Forelimb muscle (tissue), 1 donor: ENCODE measurements at places on chromosomes 13 and 19.

- DNase-seq = no peak
These were observed 24.6 kb downstream of the CYP4F22 start for GRCh38 chr19:15532779-15533521.

DNA sequence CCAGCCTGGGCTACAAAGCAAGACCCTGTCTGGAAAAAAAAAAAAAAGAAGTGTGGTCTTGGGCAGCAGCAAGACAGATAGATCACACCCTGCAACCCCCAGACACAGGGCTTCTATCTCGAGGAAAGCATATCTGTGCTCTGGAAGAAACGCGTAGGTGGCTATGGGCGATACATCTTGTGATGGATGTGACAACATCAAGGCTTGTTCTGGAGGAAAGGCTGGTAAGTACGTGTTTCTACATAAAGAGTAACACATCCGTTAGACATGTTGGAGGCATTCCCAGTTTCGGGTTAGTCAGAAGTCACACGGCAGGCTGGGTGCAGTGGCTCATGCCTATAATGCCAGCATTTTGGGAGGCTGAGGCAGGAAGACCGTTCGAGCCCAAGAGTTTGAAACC is 6.6 kb upstream of the DHDH start:
- DNase-seq = no peak

- DNase-seq = no peak
These were observed 508 bp downstream of the SLC15A1 start for GRCh38 chr13:98751861-98752466.

GRCh38 chr19:35643255-35644205 is 2.0 kb downstream of the ETV2 start:
- no peak for DNase-seq

GRCh38 chr19:46218160-46218559 is 11.4 kb upstream of the IGFL1 start:
- DNase-seq = no peak

DNA sequence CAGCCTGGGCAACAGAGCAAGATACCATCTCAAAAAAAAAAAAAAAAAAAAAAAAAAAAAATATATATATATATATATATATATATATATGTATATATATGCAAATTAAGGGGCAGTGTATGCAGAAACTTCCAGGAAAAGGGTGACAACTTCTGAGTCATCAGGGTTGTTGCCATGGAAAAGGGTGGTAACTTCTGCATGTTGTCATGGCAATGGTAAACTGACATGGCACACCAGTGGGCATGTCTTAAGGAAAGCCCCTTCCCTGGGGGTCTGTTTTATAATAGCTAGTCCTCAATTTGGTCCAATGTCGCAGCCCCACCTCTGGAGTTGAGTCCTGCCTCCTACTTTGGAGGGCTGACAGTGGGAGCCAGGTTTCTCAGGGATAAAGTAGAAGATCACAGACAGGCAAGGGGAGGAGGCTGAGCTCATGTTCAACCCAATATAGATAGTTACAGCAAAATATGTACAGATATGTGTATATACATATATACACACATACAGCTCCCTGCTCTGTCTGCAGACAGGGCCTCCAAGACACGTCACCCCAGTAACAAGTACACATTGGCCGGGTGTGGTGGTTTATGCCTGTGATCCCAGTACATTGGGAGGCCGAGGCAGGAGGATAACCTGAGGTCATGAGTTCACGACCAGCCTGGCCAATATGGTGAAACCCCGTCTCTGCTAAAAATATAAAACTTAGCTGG is 7.2 kb upstream of the FCHO1 start:
- no peak for DNase-seq

GRCh38 chr13:24287748-24288287 is 21.6 kb upstream of the C1QTNF9 start:
- no peak for DNase-seq

DNA sequence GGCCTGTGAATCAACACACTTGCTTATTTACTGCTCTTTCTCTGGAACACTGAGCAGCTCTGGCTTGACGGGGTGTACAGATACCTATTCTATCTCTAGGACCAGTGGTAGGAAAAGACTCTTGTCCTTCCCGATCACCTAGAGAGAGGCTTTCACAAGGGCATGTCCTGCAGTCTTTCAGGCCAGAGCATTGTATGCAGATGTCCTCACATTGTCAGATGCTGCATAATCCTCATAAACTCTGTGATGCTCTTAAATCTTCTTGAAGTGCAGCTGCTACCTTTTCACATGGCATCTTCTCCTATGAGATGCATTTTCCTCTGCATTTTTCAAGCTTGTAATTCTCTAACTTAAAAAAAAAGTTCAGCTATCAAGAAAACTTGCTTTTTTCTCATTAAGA is 369.4 kb downstream of the OLFM4 start:
- DNase-seq = no peak

DNA sequence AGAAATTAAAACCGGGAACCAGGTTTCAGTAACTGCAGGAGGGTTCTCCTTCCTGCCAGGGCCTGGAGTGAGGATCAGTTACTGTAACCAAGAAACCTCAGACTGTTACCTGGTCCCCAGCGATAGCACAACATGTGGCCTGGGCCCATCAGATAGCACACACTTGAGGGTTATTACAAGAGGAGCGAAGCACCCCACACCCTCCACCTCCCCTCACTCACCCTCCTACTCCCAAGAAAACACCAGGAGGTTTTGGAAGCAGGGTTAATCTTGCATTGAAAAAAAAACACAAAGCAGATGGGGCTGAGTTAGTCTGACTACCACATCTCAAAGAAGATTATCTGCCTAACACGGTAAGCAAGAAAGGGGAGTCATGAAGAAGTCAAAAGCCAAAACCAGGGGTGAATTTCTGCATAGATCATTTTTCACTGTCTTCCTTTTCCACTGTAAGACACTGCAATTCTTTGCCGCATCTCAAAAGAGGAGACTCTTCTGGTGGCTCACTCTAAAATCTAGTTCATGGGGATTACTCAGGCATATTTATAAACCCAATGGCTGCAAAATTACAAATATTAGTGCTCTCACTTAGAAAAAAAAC is 75.9 kb upstream of the DOCK9 start:
- no peak for DNase-seq

DNA sequence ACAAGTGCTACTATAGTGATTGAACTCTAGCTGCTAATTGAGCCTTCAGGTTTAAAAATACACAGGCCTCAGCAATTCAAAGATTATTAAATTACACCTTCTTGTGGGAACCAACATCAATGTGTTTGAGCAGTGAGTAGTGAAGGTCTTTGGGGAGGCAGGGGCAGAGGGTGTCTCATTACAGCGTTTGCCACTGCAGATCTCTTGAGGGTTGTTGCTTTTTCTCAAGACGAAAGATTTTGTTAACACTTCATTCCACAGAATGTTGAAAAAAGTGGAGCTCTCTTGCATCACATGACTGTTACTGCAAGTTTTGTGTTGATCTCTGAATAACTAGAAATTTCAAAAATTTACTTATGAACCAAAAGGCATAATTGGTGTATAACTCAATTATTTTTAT is 253.6 kb downstream of the ATP8A2 start:
- DNase-seq = no peak

GRCh38 chr13:23992781-23993679 is 95.7 kb upstream of the C1QTNF9B start:
- DNase-seq = no peak

- DNase-seq = no peak
These were observed 15.3 kb downstream of the ZNF536 start for GRCh38 chr19:30387311-30388115.

GRCh38 chr19:18119013-18119716 is 21.6 kb downstream of the MAST3 start:
- no peak for DNase-seq

DNA sequence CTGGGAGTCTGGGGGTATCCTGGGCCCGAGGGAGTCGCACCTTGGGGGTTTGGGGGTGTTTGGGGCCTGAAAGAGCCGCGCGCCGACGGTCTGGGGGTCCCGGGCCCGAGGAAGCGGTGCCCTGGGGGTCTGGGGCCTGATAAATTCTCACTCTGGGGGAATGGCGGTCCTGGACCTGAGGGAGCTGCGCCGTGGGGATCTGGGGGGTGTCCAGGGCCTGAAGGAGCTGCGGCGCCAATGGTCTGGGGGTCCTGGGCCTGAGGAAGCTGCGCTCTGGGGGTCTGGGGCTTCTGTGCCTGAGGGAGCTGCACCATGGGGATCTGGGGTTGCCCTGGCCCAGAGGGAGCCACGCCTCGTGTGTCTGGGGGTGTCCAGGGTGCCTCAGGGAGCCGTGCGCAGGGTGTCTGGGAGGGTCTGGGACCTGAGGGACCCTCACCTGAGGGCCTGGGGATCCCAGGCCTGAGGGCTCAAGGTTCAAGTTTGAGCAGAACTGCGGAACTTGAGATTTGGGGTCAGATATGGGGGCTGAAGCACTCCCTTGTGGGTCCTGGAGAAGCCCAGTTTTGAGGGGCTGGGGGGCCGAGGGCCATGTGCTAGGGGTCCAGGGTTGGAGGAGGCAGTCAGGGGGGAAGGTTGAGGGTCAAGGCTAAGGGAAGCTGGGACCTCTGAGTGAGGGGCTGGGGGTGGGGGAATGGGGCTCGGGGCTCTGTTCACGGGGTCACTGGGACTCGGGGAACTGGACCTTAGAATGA is 1.1 kb downstream of the HDGFL2 start:
- DNase-seq = no peak

GRCh38 chr19:15288146-15288963 is 44.0 kb downstream of the BRD4 start:
- no peak for DNase-seq

DNA sequence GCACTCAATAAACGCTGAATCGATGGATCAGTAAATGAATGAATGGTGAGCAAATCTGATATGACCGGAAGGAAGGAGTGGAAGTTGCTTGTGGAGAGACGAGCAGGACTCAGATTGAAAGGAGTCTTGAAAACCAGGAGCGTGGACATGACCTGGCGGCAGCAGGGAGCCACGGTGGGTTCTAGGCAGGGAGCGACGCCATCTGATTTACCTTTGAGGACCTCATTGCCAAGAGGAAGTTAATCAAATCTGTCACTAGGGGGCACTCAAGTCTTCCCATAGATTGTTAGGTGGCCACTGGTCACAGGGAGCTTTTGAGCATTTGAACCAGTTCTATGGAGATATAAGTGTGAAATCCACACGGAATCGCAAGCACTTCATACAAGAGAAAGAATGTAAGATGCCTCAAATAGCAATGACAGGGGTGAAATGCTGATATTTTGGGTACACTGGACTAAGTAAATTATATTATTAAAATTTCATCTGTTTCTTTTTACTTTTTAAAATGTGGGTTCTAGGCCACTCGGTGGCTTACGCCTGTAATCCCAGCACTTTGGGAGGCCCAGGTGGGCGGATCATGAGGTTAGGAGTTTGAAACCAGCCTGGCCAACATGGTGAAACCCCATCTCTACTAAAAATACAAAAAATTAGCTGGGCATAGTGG is 9.2 kb upstream of the FBN3 start:
- peak; percentile 45 for DNase-seq

DNA sequence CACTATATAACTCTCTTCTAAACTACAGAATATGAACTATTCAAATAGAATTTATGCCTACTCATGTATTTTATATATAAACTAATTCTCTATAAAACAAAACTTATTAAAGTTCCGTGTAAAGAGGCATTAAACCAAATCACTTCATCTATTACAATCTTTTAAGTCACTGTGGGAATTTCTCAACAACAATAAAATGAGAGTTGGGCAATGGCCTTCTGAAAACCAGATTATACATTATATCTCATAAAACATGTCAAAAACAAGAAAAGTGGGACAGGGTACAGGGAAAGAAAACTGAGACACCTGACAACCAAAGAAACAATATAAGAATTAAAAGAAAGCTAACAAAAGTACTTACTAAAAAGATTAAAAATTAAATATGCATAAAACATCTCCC is 145.2 kb downstream of the DIAPH3 start:
- DNase-seq = no peak

- DNase-seq = no peak
These were observed 135.6 kb upstream of the KL start for GRCh38 chr13:32880636-32881035.

- DNase-seq = no peak
These were observed 7.9 kb downstream of the CFD start for GRCh38 chr19:867301-867793.

DNA sequence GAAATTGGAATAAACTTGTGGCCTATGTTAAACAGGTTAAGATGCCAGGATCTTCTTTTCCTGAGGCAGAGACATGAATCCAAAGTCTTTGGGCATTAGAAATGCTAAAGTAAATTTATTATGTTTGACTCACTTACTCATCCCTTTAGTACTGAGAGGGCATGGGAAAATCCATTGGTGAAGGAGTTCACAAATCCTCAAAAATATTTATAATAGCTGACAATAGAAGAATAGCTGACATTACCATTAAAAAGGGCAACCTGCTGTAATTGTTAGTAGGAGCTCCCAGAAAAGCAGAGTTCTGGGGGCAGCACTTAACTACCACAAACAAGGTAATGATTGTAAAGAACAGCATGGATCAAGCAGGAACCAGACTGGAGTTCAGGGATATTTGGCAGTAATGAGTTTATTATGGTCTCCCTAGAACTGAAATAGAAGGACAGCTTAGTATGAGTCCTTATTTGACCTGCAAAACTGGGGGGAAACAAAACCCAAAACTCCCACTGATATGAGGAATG is 285.8 kb upstream of the KLHL1 start:
- DNase-seq = no peak

GRCh38 chr13:109021558-109021957 is 392.1 kb downstream of the MYO16 start:
- no peak for DNase-seq
